GM23338 (cell line): ENCODE measurements at places on chromosomes 6 and 20. TPM values are rescaled to one million over a fixed set of nuclear protein-coding genes. Genes with fewer than 3 reads are reported as not detected.

Gene ERGIC3
- 121 and 147 TPM in 2 replicates for total RNA-seq

- H3K36me3 ChIP-seq, result no peaks in the 10 kb centered on the region
- H3K4me3 ChIP-seq, result no peak overlapping the region
- no peaks in the 10 kb centered on the region for H3K27me3 ChIP-seq
Observed at GRCh38 chr6:24990944-24991809, 55.4 kb upstream of the RIPOR2 start.

GRCh38 chr6:2862712-2863181 is 21.1 kb upstream of the SERPINB1 start:
- no peak for DNase-seq
- no peaks in the 10 kb centered on the region for H3K36me3 ChIP-seq
- peaks cover 49% of the 10 kb centered on the region for H3K4me1 ChIP-seq
- no peak overlapping the region for H3K4me3 ChIP-seq
- H3K27ac ChIP-seq, result no peak overlapping the region
- H3K27me3 ChIP-seq, result no peaks in the 10 kb centered on the region

- no peaks in the 10 kb centered on the region for H3K36me3 ChIP-seq
- no peak for DNase-seq
- peak overlapping the region; percentile 97 for H3K27ac ChIP-seq
- peak overlapping the region; percentile 21; the same call in 1 of the 2 replicates for H3K4me3 ChIP-seq
- no peaks in the 10 kb centered on the region; the same call in 1 of the 2 replicates for H3K4me1 ChIP-seq
Observed at GRCh38 chr6:27812078-27812804, 100.0 kb downstream of the OR2B2 start.

DNA sequence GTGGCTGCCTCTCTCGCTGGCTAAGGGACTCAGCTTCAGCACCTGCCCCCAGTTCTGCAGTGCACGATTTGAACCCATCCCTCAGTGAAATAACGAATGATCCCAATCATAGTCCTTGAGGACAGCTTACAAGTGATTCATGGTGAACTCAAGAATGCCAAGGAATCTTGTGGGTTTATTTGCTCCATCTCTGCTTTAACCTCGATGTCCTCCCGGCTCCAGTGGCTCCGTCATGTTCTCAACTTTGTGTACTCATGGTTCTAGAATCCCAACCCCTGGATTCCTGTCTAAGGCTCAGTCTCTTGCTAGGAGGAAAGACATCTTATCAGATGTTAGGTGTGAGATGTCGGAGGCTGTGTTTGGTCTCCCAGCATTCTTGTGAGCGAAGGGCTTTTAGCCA is 29.0 kb upstream of the GTSF1L start:
- no peak for DNase-seq
- no peaks in the 10 kb centered on the region for H3K27me3 ChIP-seq
- no peak overlapping the region for H3K27ac ChIP-seq
- H3K36me3 ChIP-seq, result no peaks in the 10 kb centered on the region
- no peak overlapping the region for H3K4me3 ChIP-seq
- H3K4me1 ChIP-seq, result no peaks in the 10 kb centered on the region

Gene ANKRD66
- total RNA-seq, result not detected in 2 replicates

GRCh38 chr20:14481863-14482262 is 144.5 kb upstream of the FLRT3 start:
- H3K4me3 ChIP-seq, result no peak overlapping the region
- no peak overlapping the region for H3K27ac ChIP-seq
- H3K36me3 ChIP-seq, result no peaks in the 10 kb centered on the region

- H3K36me3 ChIP-seq, result no peaks in the 10 kb centered on the region
- no peak overlapping the region for H3K4me3 ChIP-seq
- peaks cover 20% of the 10 kb centered on the region for H3K27me3 ChIP-seq
- H3K4me1 ChIP-seq, result peaks cover 24% of the 10 kb centered on the region
Observed at GRCh38 chr6:39790772-39791171, 1.4 kb upstream of the DAAM2 start.

Gene HTR1E
- 0.19 TPM in 1 of 2 replicates, not detected in the other for total RNA-seq

- H3K4me1 ChIP-seq, result no peaks in the 10 kb centered on the region
- H3K36me3 ChIP-seq, result no peaks in the 10 kb centered on the region
- DNase-seq, result no peak
- H3K4me3 ChIP-seq, result no peak overlapping the region
- H3K27ac ChIP-seq, result no peak overlapping the region
Observed at GRCh38 chr6:131643855-131644460, 6.9 kb downstream of the ENPP3 start.

DNA sequence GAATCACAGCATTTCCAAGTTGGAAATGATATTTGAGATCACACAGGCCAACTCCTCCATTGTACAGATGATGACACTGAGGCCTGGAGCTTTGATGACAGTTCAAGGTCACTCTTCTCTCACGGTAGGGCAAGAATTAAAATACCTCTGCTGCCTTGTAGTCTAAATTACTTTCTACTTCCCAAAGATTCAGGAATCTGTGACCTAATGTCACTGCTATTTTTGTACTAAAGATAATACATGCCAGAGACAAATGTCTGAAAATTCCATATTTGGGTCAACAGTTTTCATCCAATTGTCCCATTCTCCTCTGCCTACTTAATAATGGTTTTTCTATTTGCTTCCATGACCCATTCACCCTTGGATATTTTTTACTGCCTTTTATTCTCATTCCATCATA is 160.0 kb downstream of the SOD2 start:
- no peak overlapping the region for H3K27ac ChIP-seq
- DNase-seq, result no peak
- no peaks in the 10 kb centered on the region for H3K27me3 ChIP-seq

DNA sequence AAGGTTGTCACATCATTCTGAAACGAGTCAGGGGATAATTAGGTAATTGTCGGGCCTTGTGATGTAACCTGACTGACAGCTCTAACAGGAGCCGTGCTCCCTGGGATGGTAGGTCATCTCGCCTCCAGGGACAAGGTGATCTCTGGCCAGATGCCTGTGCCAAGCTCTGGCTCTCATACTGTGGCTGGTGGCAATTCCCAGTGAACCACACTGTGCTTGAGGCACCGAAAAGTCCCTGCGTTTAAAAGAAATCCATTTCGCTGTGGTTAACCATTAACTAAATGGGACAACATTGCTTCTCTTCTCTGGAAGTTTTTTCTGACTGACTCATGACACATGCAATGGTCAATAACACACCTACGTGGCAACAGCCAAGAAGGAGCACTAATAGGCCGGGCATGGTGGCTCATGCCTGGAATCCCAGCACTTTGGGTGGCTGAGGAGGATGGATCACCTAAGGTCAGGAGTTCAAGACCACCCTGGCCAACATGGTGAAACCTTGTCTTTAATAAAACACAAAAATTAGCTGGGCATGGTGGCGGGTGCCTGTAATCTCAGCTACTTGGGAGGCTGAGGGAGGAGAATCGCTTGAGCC is 669.2 kb downstream of the PRKN start:
- no peak overlapping the region for H3K4me3 ChIP-seq
- no peak for DNase-seq
- no peaks in the 10 kb centered on the region for H3K4me1 ChIP-seq
- no peaks in the 10 kb centered on the region for H3K36me3 ChIP-seq
- H3K27ac ChIP-seq, result no peak overlapping the region
- H3K27me3 ChIP-seq, result no peaks in the 10 kb centered on the region

Gene RIPOR2
- 22.5 TPM in 2 replicates for total RNA-seq

DNA sequence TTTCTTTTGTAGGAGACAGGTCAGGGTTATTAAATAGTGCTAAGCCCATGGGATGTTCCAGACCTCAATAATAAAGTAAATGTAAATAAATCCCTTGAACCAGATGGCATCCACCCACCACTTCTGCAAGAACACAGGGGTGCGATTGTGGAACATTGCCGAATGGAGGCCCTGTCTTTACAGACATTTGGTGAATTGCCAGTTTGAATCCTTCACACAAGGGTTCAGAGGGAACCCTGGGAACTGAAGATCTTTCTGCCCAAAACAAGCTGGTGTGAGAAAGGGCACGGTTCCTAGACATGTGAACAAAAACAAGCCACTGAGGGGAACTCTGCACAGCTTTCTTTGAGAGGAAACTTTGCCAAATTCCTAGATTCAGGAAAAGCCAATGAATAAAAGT is 30.2 kb upstream of the RNF8 start:
- 0 out of 2 replicates have a peak overlapping the region, but pooled peaks have one; percentile 6 for H3K27ac ChIP-seq
- H3K4me1 ChIP-seq, result no peaks in the 10 kb centered on the region
- 0 out of 2 replicates have a peak, but pooled peaks cover under 1% of the 10 kb centered on the region for H3K36me3 ChIP-seq

GRCh38 chr6:3627501-3627900 is 124.0 kb downstream of the PXDC1 start:
- no peak overlapping the region for H3K27ac ChIP-seq
- H3K36me3 ChIP-seq, result no peaks in the 10 kb centered on the region
- peaks cover 3% of the 10 kb centered on the region; the same call in 1 of the 2 replicates for H3K27me3 ChIP-seq
- no peak for DNase-seq

Gene BHLHE23
- 5.0 and 6.6 TPM in 2 replicates for total RNA-seq

DNA sequence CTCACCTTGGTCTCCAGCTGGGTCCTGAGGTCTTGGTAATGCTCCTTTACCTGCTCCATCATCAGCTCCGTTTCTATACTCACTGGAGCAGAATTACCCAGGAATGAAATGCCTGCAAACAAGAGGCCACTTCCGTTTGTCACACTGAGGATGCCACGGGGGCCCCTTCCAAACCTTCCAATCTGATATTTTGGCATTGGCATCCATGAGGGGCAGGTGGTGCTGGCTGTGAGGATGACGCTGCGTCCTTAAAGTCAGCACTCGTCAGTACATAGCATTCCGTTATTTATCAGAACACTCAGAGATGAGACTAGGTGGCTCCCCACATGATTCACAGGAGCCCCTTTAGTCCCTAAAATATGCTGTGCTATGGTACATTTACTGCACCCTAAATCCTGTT is 72.7 kb downstream of the GINS1 start:
- no peaks in the 10 kb centered on the region for H3K27me3 ChIP-seq
- no peak overlapping the region for H3K27ac ChIP-seq
- no peak for DNase-seq
- H3K36me3 ChIP-seq, result peaks cover 3% of the 10 kb centered on the region; the same call in 1 of the 2 replicates

DNA sequence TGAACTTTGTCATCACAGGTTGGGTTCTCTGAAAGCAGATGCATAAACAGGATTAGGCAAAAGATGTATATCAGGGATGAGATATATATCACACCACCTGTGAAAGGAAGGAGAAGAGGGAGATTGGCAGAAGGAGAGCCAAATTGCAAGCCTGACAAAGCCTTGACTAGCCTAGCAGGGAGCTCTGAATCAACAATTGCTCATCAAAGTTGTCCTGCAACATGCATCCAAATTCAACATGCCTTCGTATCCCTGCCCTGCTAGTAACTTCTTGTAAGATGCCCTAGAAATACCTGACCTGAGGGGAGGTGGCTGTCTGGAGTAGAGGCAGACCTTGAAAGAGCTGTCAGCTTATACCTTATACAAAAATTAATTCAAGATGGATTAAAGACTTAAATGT is 207.1 kb upstream of the HTR1E start:
- H3K36me3 ChIP-seq, result peaks cover 3% of the 10 kb centered on the region; the same call in 1 of the 2 replicates
- no peak overlapping the region for H3K27ac ChIP-seq
- no peak overlapping the region for H3K4me3 ChIP-seq
- no peaks in the 10 kb centered on the region for H3K4me1 ChIP-seq
- H3K27me3 ChIP-seq, result no peaks in the 10 kb centered on the region

GRCh38 chr20:34190679-34191090 is 50.5 kb upstream of the ASIP start:
- H3K4me1 ChIP-seq, result 0 out of 2 replicates have a peak, but pooled peaks cover 9% of the 10 kb centered on the region
- no peak overlapping the region for H3K4me3 ChIP-seq
- no peaks in the 10 kb centered on the region for H3K36me3 ChIP-seq
- DNase-seq, result peak; percentile 92

DNA sequence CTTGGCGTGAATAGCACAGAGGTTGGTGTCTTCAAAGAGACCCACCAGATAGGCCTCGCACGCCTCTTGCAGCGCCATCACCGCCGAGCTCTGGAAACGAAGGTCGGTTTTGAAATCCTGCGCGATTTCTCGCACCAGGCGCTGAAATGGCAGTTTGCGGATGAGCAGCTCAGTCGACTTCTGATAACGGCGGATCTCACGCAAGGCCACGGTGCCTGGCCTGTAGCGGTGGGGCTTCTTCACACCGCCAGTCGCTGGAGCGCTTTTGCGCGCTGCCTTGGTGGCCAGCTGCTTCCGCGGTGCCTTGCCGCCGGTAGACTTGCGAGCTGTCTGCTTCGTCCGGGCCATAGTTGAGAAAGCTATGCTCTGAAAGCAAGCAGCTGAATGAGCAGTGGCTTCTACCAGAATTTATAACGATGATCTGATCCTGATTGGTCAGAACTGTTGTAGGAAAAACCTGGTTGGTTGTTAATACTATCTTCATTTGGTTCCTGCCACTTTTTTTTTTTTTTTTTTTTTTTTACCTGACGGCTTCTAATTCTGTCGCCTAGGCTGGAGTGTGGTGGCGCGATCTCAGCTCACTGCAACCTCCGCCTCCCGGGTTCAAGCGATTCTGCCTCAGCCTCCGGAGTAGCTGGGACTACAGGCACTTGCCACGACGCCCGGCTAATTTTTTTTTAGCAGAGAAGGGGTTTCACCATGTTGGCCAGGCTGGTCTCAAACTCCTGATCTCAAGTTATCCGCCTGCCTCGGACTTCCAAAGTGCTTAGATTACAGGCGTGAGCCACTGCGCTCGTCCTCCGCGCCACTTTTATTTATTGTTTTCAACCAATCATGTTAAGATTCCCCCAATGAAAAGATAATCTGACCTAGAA is 21.5 kb downstream of the OR2B2 start:
- H3K27me3 ChIP-seq, result no peaks in the 10 kb centered on the region
- peak; percentile 93 for DNase-seq
- peaks cover 19% of the 10 kb centered on the region for H3K4me1 ChIP-seq
- H3K36me3 ChIP-seq, result no peaks in the 10 kb centered on the region

Gene CITED2
- total RNA-seq, result 74.4 and 76.9 TPM in 2 replicates

DNA sequence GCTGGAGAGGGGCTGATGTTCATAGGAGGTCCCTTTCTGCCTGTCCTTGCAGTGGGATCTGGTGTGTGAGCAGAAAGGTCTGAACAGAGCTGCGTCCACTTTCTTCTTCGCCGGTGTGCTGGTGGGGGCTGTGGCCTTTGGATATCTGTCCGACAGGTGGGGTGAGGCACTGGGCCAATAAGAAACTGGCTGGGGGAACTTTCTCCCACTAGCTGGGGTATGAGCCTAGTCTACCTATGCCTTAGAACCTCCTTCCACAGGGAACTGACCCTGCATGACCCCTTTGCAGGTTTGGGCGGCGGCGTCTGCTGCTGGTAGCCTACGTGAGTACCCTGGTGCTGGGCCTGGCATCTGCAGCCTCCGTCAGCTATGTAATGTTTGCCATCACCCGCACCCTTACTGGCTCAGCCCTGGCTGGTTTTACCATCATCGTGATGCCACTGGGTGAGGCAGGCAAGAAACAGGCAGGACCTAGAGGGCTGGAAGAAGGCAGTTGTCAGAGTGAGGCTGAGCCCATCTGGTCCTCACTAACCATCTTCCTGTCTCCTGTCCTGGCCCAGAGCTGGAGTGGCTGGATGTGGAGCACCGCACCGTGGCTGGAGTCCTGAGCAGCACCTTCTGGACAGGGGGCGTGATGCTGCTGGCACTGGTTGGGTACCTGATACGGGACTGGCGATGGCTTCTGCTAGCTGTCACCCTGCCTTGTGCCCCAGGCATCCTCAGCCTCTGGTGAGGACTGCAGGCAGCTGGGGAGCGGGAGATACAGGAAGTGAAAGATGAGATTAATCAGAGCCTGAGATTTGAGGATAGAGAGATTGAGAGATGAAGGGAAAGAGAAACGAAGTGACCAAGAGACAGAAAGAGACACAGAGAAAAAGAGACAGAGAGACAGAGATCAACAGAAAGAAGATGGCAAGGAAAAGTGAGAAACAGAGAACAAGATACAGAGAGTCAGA is 1.6 kb downstream of the SLC22A7 start:
- no peak overlapping the region for H3K4me3 ChIP-seq
- no peak overlapping the region for H3K27ac ChIP-seq
- no peaks in the 10 kb centered on the region for H3K36me3 ChIP-seq
- no peaks in the 10 kb centered on the region for H3K27me3 ChIP-seq
- H3K4me1 ChIP-seq, result no peaks in the 10 kb centered on the region
- no peak for DNase-seq
